ENCODE measurements at places on chromosomes 11 and 22.

GRCh38 chr11:79439886-79440570 lies 802 bp downstream of the TENM4 start:
- DNase-seq: no peak

DNA sequence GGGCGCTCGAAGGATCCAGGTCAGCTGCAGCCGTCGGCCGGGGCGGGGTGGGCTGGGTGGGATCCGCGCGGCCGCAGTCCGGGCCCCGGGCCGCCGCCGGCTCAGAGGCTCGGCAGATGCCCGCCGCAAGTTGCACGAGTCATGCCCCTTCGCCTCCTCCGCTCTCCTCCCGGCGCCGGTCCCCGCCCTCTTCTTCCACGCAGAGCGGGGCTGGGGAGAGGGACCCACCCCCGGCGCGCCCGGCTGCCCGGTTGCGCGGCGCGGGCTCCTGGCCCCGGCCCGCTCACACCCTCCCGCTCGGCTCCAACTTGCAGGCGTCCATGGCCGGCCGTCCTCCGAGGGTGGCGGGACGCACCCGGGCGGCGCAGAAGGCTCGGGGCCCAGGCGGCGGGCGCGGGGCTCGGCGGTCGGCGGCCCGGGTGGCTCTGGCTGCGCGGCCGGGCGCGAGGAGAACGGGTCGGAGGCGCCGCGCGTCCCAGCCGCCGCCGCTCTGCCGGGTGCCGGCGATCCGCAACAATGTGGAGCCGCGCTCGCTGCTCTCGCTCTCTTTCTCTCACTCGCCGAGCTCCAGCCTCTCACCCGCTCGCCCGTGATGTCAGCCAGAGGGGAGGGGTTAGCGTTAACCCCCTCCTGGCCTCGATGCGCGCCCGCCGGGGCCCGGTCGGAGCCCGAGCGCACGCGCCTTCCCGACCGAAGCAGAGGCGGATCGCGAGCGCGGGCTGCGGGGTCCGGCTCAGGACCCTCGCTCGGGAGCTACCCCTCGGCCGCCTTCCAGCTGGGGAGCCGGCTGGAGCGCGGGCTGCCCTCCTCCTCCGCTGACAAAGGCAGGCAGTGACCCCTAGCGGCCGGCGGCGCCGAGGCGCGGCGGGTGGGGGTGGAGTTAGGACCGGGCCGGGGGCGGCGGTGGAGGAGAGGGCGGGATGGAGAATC lies at the start of gene NECTIN1:
TSS of gene NECTIN1 (minus strand) at position 550 of the 930 bp plus-strand sequence. CDS start 647 bp downstream, outside the sequence.
- DNase-seq: peak; percentile 90

GRCh38 chr22:44245438-44245837 lies 64.7 kb downstream of the PARVG start:
- no peak for DNase-seq

GRCh38 chr11:103800406-103801114 lies 235.9 kb upstream of the DDI1 start:
- DNase-seq: no peak

DNA sequence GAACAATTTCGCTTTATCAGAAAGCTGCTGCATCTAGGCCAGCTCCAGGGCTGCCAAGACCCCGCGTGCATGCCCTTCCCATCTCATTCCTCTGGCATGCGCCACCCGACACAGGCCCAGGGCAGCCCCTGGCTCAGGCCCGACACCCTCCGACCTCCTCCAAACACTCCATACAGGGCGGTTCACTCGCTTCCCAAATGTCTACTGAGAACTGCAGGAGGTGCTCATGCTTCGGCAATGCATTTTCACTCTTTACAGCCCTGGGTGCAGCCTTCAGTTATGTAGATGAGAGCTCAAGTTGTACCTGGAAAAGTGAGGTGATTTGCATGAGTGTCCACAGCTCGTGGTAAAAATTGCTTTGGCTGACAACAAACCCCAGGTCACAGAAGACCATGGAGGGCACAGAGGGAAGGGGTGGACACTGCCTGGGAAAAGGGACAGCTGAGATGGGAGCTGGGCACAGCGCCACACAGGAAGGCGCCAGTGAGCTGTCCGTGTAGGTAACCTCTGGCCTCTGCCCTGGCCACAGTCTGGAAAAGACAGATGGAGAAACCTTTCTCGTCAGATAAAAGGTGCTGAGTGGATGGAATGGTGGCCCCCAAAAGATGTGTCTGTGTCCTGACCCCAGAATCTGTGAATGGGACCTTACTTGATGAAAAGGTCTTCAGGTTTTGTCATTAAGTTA lies 1351.9 kb downstream of the BRD1 start:
- DNase-seq: no peak

- DNase-seq: no peak
These were observed 73.2 kb downstream of the CCDC81 start for GRCh38 chr11:86447763-86448480.

GRCh38 chr11:255176-255575 lies 18.4 kb downstream of the PSMD13 start:
- DNase-seq: no peak

DNA sequence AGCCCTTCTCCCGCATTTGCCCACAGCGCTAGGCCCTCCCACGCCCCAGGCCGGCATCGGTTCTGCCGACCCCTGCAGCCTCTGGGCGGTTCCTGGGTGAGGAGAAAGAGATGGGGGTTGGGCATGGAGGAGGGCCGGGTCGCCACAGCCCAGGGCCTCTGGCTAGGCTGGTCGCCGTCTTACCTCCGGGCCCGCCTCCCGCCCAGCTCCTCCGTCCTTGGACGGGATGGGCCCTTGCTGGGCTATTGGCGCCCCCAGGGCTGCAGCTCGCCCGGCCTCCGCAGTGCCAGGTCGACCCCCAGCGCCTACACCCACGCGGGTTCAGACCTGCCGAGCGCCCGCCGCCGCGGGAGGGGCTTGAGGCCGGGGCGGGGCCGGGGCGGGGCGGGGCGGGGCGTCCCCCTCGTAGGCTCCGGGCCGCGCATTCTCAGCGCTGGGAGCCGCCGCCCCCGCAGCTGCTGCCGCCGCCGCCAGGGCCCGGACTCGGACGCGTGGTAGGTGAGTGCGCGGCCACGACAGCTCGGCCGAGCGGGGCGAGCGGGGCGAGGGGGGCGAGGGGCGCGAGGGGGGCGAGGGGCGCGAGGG lies at the start of gene CD151:
TSS of gene CD151 (plus strand) at position 424 of the 585 bp plus-strand sequence. CDS start 3,118 bp downstream, outside the sequence.
- DNase-seq: no peak

DNA sequence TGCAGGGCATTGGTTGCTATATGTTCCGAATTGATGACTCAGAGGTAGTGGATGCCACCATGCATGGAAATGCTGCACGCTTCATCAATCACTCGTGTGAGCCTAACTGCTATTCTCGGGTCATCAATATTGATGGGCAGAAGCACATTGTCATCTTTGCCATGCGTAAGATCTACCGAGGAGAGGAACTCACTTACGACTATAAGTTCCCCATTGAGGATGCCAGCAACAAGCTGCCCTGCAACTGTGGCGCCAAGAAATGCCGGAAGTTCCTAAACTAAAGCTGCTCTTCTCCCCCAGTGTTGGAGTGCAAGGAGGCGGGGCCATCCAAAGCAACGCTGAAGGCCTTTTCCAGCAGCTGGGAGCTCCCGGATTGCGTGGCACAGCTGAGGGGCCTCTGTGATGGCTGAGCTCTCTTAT lies 5.4 kb upstream of the TTC36 start:
- DNase-seq: no peak

DNA sequence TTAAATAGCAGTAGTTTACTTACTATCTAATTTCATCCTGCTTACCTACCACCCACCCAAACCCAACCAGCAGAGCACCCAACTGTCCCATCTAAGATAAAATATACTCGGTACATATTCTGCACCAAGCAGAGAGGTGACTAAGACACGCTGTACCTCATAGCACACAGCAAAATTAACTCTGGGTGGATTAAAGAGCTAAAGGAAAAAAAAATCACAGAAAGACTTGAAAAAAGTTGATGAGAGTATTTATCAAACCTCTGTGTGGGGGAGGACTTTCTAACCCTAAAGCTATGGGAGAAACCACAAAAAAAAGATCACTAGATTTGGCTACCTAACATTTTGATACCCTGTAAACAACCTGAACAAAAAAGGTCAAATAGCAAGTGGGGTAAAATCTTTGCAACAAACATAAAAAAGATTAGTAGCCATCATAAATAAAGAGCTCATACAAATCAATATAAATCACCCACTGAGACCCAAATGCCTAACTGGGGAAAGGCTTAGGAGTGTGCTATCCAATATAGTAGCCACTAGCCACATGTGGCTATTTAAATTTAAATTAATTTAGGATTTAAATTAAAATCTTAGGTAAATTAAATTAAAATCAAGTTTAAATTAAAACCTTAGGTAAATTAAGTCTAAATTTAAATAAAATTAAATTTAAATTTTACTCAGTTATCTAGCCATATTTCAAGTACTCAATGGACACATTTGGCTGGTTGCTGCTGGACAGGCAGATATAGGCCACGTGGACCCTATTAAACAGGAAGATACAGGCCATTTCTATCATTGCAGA lies 25.6 kb upstream of the CD5 start:
- no peak for DNase-seq

DNA sequence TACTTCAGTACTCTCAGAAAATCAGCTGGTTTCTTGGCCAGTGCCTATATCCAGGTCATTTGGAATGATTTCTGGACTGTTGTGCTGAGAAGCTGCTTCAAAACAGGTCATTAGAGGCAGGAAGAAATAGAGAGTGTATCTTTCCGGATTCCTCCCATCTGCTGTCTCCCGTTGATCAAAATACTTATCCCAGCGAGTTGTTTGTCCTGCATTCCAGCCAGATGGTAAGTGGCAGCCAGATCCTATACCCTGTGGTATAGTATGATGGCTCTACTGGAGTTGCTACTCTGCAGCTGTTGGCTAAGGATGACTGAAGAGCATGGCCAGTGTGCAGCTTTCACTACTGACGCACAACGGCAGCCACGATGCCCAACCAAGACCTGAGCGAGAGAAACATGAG lies 560.9 kb upstream of the ANO5 start:
- DNase-seq: no peak

DNA sequence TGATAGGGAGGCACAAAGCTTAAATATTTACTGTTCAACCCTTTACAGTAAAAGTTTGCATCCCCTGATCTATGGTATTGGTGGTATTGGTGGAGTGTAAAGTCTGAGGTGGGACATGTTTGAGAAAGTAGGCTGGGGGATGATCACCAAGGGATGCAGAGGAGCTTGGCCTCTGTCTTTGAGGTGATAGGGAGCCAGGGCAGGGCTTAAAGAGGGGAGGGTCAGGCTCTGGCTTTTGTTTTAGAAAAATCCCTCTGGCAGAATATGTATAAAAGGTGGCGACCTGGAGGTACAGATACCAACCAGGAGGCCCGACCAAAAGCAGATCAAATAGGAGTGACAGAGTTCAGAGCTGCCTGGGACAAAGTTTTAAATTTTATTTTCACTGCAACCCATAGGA lies 59.0 kb downstream of the SWAP70 start:
- DNase-seq: no peak

GRCh38 chr11:6404342-6405051 lies 14.2 kb downstream of the SMPD1 start:
- peak; percentile 42 for DNase-seq

GRCh38 chr11:2743427-2744110 lies 43.8 kb upstream of the KCNQ1OT1 start:
- no peak for DNase-seq

GRCh38 chr11:2249189-2249916 lies 21.0 kb downstream of the ASCL2 start:
- no peak for DNase-seq

GRCh38 chr11:97610854-97611253 lies 1221.0 kb downstream of the JRKL start:
- no peak for DNase-seq

DNA sequence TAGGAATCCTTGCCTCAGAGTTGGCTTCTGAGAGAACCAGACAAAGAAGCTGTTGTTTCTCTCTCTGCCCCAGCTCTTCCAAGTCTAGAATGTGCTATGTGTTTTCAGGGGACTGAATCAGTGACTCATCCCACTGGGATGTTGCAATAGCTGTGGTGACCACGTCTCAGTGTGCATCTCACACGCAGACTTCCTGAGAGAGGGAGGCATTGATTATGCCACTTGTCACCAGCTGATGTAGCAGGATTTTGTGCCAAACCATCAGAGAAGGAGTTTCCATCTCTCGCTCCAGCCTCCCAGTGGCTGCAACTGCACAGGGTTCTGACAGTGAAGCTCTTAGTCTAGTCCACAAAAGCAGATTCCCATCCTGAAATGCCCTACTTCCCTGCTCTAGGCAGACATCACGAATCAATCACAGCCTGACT lies 455.8 kb downstream of the MIAT start:
- DNase-seq: peak; percentile 56

- DNase-seq: no peak
These were observed at the start of gene FXYD2 for GRCh38 chr11:117824571-117825537. Gene FXYD2, minus strand, starts transcription at chr11:117824744. Its CDS starts 66 bp downstream, at chr11:117824678.

- DNase-seq: no peak
These were observed 580.5 kb upstream of the CHORDC1 start for GRCh38 chr11:90803366-90803765.

DNA sequence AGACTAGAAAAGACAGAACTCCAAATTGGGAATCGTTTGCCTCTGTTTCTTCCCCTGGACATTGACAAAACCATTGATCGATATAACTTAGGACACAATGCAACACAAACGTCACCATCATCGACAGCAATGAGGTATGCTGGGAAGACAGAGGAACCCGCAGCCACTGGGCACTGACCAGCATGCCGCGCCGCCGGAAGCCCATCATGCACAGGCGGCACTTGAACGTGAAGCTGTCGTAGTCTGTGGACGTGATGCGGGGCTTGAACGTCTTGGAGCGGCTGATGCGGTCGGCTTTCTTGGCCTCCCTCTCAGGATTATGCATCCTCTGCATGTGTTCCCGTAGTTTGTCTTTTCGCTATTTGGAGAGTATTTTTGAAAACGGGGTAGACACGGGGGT lies 23.0 kb upstream of the NFRKB start:
- no peak for DNase-seq

DNA sequence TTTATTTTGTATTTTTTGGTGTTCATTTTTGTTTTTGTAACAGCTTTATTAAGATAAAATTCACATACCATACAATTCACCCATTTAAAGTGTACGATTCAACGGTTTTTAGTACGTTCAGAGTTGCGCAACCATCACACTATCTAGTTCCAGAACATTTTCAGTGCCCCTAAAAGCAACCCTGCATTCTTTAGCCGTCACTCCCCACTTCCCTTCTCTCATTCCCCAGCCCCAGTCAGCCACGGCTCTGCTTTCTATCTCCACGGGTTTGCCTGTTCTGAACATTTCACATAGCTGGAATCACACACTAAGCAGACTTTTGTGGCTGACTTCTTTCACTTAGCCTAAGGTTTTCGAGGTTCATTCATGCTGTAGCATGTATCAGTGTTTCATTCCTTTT lies 9.6 kb upstream of the KCNQ1OT1 start:
- no peak for DNase-seq

DNA sequence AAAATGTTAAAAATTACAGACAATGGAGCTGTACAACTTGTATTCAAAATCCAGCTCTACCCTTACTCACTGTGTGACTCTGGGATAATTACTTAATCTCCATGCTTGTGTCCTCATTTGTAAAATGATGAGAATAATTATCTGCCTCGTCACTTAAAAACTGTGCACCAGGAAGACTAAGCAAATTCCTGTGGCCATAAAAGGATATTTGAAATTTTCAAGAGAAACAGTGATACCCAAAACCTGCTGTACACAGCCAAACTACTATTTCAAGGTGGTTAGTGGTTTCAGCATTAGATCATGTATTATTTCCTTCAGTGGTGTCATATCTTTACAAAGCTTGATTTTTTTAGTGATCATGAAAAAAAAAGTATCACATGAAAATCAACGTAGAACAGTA lies 136.9 kb downstream of the METTL15 start:
- DNase-seq: no peak

Measured in C1 segment of cervical spinal cord (tissue), 14 donors.